T-helper 1 cell (primary cell): ENCODE measurements at places on chromosomes 1 and 21.

GRCh38 chr1:162391790-162392563 lies 10.4 kb downstream of the C1orf226 start:
- DNase-seq: no peak

GRCh38 chr21:32844653-32845436 lies 73.3 kb upstream of the PAXBP1 start:
- no peak for DNase-seq

DNA sequence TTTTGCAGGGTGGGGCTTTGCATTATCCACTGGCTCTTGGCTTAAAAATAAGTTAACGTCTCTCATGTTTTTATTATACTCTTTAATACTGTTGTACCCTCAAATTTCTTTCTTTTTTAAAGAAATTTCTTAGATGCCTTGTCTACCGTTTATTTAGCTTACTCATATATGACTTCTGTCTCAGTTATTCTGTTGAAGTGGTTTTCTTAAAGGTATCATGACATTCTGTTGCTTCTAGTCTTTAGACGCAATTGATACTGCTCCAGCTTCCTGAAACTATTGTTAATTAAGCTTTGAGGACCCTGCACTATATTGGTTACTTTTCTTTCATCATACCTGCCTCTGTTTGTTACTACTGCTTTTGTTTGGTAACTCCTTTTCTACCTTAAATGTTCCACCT lies 11.7 kb downstream of the PKN2 start:
- no peak for DNase-seq

DNA sequence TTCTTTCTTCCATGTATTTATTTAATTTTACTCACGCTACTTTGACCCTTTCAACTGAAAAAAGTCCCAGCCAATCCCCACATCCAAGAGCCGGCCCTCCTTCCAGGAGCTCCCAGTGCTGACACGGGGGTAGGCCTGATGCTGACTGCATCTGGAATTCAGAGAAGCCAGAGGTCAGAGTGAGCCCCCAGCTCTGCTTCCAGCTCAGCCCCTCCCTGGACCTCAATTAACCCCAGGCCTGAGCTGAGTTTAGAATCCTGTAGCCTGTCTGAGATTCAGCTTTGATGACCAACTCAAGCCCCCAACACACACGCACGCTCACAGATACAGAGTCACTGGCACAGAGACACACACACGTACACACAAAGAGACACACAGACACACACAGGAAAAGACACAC lies 247.9 kb downstream of the NPHP4 start:
- DNase-seq: no peak

DNA sequence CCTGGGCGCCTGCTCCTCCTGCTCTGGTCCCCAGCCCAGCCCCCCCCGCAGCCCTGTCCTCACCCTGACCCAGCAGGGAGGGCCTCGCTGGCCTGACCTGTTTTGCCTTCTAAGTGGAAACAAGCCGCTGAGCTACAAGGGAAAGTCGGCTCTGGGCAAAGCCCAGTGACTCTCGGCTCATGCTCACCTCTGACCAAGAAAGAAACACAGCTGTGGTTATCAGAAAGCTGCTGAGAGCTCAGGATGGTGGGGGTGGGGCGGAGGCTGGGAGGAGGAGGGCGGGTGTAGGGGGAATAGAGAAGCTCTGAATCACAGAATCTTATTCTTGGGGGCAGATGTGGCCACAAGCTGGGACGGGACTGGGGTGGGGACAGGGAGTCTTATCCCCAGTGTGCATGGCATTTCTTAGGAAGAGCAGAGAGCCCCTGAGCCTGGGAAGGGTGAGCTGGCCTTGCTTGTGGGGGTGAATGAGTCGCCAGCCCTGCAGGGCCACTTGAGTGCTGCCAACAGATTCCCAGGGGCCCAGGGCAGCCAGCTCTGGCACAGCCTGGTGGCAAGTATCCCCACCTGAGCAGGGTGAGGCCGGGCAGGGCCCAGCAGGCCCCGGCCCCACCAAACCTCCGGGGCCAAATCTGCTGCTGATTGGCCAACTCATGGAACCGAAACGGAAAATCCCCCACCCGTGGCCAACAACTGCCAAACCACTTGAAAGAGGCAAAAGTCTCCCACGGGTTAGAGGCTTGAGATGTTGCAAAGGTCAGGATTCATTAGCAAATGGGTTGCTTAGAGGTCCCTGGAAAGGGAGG lies 120.6 kb downstream of the SPSB1 start:
- DNase-seq: peak; percentile 88

DNA sequence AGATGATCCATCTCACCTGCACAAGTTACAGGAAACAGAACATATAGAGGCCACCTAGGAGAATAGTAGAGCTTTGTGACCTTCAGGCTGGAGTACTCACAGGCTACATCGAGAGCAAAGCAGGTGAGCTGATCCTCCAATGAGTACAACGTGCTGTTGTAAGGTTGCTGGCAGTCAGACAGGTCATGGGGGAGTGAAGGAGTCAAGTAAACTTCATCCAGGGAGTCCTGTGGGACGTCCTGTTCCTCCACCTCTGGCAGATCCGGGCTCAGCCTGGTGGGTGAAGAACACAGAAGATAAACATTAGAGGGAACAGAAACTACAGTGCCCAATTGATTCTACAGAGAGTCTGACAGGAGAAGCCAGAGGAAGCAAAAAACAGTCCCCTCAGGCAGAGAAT lies 62.5 kb downstream of the PRKAB2 start:
- DNase-seq: no peak

GRCh38 chr1:30406996-30407864 lies 316.2 kb downstream of the MATN1 start:
- DNase-seq: no peak

- no peak for DNase-seq
Observed at GRCh38 chr1:20681999-20682398, 20.8 kb upstream of the DDOST start.

GRCh38 chr1:189627427-189627826 lies 850.2 kb downstream of the BRINP3 start:
- DNase-seq: no peak

- no peak for DNase-seq
Observed at GRCh38 chr1:187840557-187840956, 1011.8 kb downstream of the PLA2G4A start.

- no peak for DNase-seq
Observed at GRCh38 chr1:244154872-244155531, 103.9 kb downstream of the ZBTB18 start.

DNA sequence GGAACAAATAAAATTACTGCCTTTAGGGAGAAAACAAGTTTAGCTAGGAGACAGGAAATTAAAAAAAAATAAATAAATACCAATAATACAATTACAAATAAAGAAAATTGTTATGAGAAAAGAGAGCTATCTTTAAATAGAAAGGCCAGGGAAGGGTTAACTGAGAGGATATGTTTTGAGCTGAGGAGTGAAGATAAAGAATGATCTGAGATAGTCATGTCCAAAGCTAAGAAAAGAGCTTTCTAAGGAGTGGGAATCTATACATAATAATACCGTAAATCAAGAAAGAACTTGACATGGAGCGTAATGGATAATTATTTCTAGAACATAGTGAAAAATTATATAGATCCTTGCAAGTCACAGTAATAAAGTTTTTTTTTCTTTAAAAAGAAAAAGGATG lies 176.5 kb downstream of the NCAM2 start:
- DNase-seq: no peak

- DNase-seq: no peak
Observed at GRCh38 chr1:115338457-115338820, 390 bp upstream of the NGF start.

DNA sequence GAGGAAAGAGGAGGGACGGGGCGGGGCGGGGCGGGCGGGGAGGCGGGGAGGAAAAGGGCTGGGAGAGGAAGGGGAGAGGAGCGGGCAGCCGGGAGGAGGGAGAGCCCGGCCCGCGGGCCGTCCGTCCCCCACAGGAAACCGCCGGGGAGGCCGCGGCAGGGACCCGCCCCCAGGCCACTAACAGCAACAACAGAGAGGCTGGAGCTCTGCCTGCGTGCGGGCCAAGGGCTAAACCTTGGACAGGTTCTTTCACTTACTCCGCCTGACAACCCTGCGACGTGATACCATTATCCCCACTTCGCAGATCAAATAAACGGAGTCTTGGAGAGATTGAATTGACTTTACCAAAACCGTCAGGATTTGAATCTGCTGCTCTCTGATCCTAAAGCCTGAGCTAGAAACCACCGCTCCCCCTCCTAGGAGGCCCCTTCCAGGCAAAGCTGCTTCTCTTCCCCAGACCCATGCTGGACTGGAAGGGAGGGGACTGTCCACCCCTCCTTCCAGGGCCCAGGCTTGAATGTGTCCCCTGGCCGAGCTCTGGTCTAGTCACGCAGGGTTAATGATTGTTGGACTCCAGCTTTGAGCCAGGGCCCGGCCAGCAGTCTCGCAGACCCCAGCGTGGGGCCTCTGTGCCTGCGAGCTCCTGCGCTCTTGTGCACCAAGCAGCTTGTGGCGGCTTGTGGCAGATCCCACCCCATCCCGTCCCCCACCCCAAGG lies at the start of gene EVA1B:
Gene EVA1B (minus strand): TSS at position 10 of the 717 bp plus-strand sequence. CDS start 608 bp downstream, outside the sequence.
- DNase-seq: peak; percentile 37

GRCh38 chr1:165795894-165796293 lies 27.2 kb upstream of the TMCO1 start:
- DNase-seq: no peak

GRCh38 chr1:245748240-245748639 lies 593.5 kb downstream of the KIF26B start:
- DNase-seq: no peak
